Activated CD8-positive, alpha-beta memory T cell treated with anti-CD3 and anti-CD28 coated beads, Interleukin-2, amount 10 ng/mL, durations not matched to agents 7 days and 5 days (primary cell): ENCODE measurements at places on chromosomes 11 and 22. TPM values are rescaled to one million over a fixed set of nuclear protein-coding genes. Genes with fewer than 3 reads are reported as not detected.

The GALNT18 gene
- 0.32 TPM for total RNA-seq

The PNPLA5 gene
- total RNA-seq, result not detected

The OR5P2 gene
- not detected for total RNA-seq

DNA sequence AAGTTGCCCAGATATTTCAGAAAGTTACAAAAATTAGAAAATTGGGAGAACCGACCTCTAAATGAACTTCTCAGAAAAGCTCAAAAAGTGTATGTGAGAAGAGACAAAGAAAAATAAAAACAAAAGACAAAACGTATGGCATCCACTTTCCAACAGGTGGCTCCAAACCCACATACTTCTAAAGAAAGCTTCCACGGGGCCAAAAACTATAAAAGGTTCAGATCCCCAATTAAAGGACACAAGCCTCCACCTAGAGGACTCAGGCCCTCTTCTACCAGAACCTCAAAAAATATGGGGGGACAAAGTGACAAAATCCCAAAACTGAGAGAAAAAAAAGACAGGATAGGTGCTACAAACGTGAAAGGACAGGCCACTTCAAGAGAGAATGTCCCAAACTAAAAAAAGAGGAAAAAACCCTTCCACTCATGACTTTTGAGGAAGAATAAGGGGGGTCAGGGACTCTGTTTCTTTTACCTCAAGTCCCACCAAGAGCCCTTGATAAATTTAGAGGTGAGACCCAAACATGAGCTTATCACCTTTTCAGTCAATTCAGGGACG lies 8.8 kb downstream of the SCGB2A1 start:
- no peak overlapping the region for H3K4me3 ChIP-seq
- no peaks in the 10 kb centered on the region for H3K4me1 ChIP-seq
- no peak for DNase-seq
- H3K27me3 ChIP-seq, result peaks cover 47% of the 10 kb centered on the region
- H3K27ac ChIP-seq, result no peak overlapping the region

- no peak overlapping the region for H3K4me3 ChIP-seq
- H3K27me3 ChIP-seq, result peaks cover 21% of the 10 kb centered on the region
- H3K36me3 ChIP-seq, result no peaks in the 10 kb centered on the region
- no peak for DNase-seq
- no peak overlapping the region for H3K27ac ChIP-seq
- no peaks in the 10 kb centered on the region for H3K4me1 ChIP-seq
Observed at GRCh38 chr11:4202749-4203148, 108.2 kb downstream of the RRM1 start.

GRCh38 chr11:78417888-78418583 lies 416 bp upstream of the GAB2 start:
- peak overlapping the region; percentile 77 for H3K4me3 ChIP-seq
- peaks cover 18% of the 10 kb centered on the region for H3K27me3 ChIP-seq
- DNase-seq, result peak; percentile 83
- H3K4me1 ChIP-seq, result peaks cover 51% of the 10 kb centered on the region
- peaks cover 3% of the 10 kb centered on the region for H3K36me3 ChIP-seq
- H3K27ac ChIP-seq, result peak overlapping the region; percentile 68

DNA sequence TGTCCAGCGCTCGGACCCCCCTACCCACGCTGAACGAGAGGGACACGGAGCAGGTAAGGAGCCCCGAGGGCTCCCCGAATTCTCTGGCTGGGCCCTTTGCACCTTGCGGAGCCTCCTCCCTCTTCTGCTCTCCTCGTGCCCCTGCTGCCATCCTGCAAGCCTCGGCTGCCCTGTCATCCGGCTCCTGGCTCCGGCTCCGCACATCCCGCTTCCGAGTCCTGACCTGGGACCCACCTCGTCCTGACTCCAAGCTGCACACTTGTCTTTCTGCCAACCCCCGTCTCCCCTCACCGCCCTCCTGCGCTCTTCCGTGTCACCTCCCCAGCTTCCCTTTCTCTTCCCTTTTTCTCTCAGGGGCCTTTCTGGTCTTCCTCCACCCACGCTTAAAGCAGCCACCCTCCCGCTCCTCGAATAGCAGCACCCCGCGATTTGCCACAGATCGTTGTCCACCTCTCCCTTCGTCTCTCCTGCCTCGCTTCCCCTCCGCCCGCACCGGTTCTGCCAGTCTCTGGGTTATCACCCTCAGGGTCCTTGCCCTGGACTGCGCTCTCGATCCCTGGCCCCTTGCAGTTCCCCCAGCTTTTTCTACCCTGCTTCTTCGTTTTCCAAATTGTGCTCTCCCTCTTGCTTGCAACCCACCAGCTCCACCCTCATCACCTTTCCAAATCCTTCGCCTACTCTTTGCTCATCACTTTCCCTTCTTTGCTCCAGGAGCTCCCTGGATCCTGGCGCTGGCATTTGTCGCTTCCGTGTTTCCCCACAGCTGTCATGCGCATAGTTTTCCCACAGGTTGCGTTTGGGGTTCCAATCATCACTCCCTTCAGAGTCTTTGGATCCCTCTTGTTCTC lies 822 bp downstream of the MARK2 start:
- H3K36me3 ChIP-seq, result peaks cover 32% of the 10 kb centered on the region
- peak; percentile 59 for DNase-seq
- peak overlapping the region; percentile 88 for H3K27ac ChIP-seq
- H3K27me3 ChIP-seq, result no peaks in the 10 kb centered on the region
- H3K4me3 ChIP-seq, result peak overlapping the region; percentile 85

DNA sequence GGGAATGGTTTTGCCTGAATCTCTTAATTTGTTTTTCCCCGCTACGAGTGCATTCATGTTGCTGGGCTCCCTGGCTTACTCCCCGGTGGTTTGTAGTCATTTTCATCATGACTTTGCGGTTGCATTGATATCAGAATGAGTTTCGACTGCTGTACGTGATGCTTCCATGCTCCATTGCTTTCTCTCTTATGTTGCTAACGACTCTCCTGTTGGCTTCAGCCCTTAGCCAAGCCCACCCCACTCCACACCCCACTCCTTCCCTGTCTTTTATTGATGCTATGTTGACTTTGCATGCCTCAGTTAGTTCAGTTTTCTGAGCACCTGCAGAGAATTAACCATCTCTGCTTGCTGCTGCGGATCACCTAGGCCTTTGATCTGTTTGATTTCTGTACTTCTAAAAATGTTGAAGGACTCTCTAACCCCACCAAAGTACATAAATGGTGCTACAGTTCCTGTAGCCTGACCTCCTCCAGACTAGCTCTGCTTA lies 65.3 kb downstream of the ARFGAP2 start:
- H3K27me3 ChIP-seq, result peaks cover 7% of the 10 kb centered on the region
- H3K4me3 ChIP-seq, result no peak overlapping the region
- H3K4me1 ChIP-seq, result no peaks in the 10 kb centered on the region
- H3K36me3 ChIP-seq, result no peaks in the 10 kb centered on the region
- no peak for DNase-seq

DNA sequence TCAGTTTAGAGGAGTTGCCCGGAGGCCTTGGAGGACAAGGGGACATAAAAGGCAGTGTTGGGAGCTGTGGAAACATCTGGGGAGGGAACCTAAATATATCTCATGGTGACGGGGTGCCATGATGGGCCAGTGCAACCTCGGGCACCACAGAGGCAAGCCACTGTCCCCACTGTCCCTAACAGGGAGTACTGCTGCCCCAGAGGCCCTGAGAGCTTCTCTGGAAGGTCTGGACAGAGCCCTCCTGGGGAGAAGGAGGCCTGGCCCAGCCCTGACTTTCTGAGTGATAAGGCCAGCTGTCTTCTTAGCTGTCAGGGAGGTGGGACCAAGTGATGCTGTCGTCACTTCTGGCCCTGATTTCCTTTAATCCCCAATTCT lies 5.5 kb upstream of the P2RY6 start:
- DNase-seq, result no peak
- H3K27me3 ChIP-seq, result peaks cover 45% of the 10 kb centered on the region
- no peak overlapping the region for H3K27ac ChIP-seq
- no peaks in the 10 kb centered on the region for H3K36me3 ChIP-seq

- no peaks in the 10 kb centered on the region for H3K36me3 ChIP-seq
- no peak overlapping the region for H3K4me3 ChIP-seq
- H3K4me1 ChIP-seq, result no peaks in the 10 kb centered on the region
- H3K27ac ChIP-seq, result no peak overlapping the region
- no peaks in the 10 kb centered on the region for H3K27me3 ChIP-seq
- no peak for DNase-seq
Observed at GRCh38 chr22:47139013-47139789, 376.8 kb downstream of the TBC1D22A start.

The SH3BP1 gene
- 275 TPM for total RNA-seq

The RAB3IL1 gene
- total RNA-seq, result not detected

DNA sequence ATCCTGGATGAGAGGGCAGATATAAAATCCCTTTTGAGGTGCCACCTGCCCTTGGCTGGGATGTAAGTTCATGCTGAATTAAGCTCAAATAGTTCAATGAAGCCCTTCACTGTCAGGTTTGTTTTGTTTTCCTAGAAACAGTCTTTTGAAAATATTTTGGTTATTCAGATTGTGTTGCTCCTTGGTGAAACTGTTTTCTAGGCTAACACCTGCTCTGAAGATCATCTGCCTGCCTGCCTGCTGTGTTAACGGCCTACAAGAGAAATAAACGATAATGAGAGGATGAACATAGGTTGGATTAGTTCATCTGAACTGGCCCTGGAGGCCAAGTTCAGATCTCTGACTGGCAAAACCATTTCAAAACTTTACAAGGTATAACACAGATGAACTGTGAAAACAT lies 67.4 kb downstream of the ZBTB44 start:
- no peaks in the 10 kb centered on the region for H3K27me3 ChIP-seq
- no peak overlapping the region for H3K4me3 ChIP-seq
- H3K4me1 ChIP-seq, result peaks cover 35% of the 10 kb centered on the region
- DNase-seq, result no peak
- peaks cover 35% of the 10 kb centered on the region for H3K36me3 ChIP-seq

DNA sequence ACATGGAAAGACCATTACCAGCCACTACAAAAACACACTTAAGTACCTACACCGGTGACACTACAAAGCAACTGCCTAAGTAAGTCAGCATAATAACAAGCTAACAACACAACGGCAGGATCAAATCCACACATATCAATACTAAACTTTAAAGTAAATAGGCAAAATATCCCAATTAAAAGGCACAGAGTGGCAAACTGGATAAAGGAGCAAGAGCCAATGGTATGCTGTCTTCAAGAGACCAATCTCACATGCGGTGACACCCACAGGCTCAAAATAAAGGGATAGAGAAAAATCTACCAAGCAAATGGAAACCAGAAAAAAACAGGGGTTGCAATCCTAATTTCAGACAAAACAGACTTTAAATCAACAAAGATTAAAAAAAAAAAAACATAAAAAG lies 261.5 kb upstream of the TENM4 start:
- H3K27me3 ChIP-seq, result no peaks in the 10 kb centered on the region
- no peak for DNase-seq
- H3K36me3 ChIP-seq, result no peaks in the 10 kb centered on the region
- no peak overlapping the region for H3K4me3 ChIP-seq
- no peaks in the 10 kb centered on the region for H3K4me1 ChIP-seq

DNA sequence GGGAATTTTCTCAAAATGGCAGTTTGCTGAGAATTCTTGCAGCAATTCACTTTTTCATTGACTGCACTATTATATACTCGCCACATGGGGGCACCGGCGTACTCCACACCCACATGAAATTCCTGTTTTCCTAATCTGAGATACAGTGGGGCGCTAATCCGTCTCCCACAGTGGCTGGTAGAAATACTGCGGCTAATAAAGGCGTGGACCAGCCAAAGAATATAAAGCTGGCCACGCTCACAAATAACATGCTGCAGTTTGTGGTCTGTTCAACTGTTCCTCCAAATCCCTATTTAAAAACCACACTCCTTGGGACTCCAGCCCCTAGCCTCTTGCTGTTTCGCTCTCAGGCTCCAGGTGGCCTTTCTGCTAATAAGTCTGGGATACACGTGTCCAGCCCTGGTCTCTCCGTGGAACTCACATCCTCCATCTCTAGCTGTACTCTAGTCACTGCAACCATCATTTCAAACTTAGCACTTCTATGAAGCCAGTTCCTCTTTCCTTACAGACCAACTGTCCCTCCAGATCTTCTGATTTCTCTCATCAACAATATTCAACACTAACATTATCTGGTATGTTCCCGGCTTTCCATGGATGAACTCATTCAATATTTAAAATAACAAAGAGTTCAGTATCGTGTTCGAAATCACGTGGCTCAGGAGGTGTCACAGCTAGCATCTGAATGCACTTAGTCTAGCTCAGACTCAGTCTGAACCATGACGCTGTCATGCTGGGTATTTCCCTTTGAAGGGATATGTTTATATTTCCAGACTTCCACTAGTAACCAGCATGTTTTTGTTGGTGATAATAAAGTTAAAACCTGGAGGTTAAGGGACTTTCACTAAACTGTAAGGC lies 22.0 kb downstream of the TBRG1 start:
- peaks cover 1% of the 10 kb centered on the region for H3K36me3 ChIP-seq
- DNase-seq, result no peak
- H3K4me3 ChIP-seq, result no peak overlapping the region
- H3K27me3 ChIP-seq, result no peaks in the 10 kb centered on the region

- H3K36me3 ChIP-seq, result peaks cover 1% of the 10 kb centered on the region
- DNase-seq, result no peak
Observed at GRCh38 chr11:113645593-113646349, 60.3 kb downstream of the TMPRSS5 start.

The CDC42EP2 gene
- 1.4 TPM for total RNA-seq

DNA sequence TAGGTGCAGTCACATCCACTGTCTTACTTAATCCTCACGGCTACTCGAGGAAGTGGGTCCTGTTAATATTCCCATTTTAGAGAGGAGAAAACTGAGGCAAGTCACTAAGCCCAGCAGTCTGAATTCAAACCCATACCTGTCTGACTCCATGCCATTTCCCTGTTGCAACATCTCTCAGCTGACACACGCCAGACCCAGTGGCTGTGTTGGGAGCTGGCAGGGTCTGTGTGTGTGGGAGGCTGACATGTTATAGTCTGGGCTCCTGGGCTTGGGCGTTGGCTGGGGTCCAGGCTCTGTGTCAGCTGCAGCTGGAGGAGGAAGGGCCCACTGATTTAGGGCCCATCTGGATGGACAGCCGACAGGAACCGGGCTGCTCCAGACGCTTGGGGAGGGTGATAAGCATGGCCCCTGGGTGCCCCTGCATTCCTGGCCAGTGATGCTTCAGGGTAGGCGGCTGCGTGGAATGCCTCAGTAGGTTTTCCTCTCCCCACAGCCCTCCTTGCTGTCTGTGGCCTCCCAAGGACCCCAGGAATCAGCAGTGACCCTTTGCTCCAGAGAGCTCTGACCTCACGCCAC lies 562.5 kb downstream of the MN1 start:
- no peak for DNase-seq
- H3K27me3 ChIP-seq, result no peaks in the 10 kb centered on the region

DNA sequence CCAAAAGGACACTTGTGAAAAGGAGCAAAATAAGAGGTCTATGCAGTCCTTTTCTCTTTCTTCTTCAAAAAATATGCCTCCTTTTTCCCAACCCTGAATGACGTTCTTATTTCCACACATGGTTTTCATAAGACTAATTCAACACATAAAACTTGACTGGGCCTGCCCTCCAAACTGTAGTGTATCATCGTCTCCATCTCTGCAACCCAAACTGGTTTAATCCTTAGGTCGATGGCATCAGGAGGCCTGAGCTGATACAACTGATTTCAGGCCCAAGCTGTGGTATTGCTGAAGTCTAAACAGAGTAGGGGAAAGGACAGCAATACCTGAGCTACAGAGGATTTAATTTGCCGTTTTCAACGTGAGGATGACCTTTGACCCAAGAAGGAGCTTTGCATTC lies 130.0 kb upstream of the MTNR1B start:
- no peak overlapping the region for H3K4me3 ChIP-seq
- H3K36me3 ChIP-seq, result no peaks in the 10 kb centered on the region
- H3K4me1 ChIP-seq, result no peaks in the 10 kb centered on the region
- no peaks in the 10 kb centered on the region for H3K27me3 ChIP-seq
- DNase-seq, result no peak
- H3K27ac ChIP-seq, result no peak overlapping the region

- H3K36me3 ChIP-seq, result no peaks in the 10 kb centered on the region
- H3K27me3 ChIP-seq, result peaks cover 3% of the 10 kb centered on the region
- no peak overlapping the region for H3K4me3 ChIP-seq
- no peaks in the 10 kb centered on the region for H3K4me1 ChIP-seq
Observed at GRCh38 chr11:93935826-93936225, 85.3 kb upstream of the HEPHL1 start.

The NXPE2 gene
- total RNA-seq, result not detected

The MMP27 gene
- not detected for total RNA-seq
